Activated CD4-positive, CD25-positive, alpha-beta regulatory T cell treated with anti-CD3 and anti-CD28 coated beads, Interleukin-2, amount 50 U/mL, for 24 hours (primary cell): ENCODE measurements at places on chromosomes 13 and 19.

DNA sequence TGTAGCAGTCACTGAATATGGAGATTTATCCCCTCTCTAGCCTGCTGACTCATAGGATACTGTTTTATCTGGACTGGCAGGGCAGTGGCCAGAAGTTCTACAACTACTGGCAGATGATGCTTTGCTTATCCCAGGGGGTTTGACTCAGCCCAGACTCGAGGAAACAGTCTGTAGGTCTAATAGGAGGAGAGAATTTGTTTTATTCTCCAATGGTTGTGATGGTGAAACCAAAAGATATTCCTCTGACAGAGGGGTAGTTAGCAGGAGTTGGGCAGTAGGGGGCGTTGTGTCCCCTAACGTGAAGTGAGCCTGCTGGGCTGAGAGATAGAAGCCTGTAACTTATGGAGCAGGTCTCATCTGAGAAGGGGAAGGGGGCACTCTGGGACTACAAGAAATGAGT, 74.9 kb downstream of the WTIP start:
- no peak for ATAC-seq

GRCh38 chr13:95354680-95355487, 53.6 kb upstream of the ABCC4 start:
- no peak for ATAC-seq

GRCh38 chr13:36665630-36666029, 8.2 kb upstream of the SERTM1 start:
- no peak for ATAC-seq

DNA sequence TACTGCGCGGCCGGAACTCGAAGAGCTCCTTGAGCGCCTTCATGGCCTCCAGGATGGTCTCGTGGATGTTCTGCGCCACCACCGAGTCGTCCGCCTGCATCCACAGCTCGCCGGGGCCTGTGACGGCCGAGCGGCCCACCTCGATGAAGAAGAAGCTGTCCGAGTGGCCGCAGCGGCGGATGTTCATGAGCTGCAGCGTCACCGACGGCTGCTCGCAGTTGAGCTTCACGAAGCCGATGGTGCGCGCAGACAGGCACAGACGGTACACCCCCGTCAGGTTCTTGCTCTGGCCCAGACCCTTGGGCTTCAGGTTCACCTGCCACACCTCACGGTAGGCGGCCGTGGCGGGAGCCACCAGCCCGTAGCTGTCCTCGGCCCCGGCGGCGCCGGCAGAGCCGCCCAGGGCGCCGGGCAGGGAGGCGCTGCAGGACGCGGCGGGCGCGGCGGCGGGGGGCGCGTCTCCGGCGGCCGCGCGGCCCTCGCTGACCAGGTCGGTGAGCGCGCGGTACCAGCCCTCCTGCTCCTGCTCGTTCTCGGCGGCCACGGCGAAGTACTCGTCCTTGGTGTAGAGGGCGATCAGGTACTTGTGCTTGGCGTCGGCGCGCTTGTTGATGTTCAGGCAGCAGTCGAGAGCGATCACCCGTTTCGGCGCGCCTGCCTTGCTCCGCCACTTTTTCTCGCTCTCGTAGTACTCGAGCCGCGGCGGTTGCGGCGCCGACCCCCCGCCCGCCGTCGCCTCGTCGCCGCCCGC, 1.1 kb downstream of the IRS2 start:
- no peak for ATAC-seq

GRCh38 chr13:110484290-110485048, 77.1 kb downstream of the RAB20 start:
- ATAC-seq: no peak

DNA sequence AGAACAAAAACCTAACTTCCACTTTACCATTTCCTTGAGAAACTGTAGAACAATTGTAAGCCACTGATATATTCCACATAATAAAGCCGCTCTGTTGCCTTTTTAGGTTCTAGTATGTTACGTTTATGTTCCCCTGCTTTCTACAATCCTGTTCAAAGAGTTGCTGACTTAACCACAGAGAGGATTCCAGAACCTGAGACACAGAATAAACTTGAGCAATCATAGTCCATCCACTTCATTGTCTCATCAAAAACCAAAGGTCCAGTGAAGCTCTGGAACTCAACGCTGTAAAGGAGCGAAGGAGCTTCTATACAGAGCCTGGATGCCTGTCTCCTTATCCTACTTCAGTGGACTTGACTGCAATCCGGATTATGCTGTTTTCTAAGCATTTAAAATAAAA, 4.6 kb downstream of the STARD13 start:
- ATAC-seq: no peak

GRCh38 chr13:106098778-106099177, 436.7 kb downstream of the EFNB2 start:
- no peak for ATAC-seq

DNA sequence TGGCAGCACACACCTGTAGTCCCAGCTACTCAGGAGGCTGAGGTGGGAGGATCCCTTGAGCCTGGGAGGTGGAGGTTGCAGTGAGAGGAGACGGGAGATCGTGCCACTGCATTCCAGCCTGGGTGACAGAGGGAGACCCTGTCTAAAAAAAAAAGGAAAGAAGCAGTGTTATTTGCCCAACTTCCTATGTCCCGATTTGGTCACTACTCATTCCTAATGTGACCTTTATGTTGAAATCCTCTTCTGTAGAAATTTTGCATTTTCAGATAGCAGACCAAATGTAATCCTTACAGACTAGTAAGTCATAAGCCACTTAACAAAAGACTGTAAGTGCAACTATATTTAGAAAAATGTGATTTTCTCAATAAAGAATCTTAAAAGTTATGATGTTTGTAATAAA, 18.2 kb upstream of the STK24 start:
- ATAC-seq: no peak

DNA sequence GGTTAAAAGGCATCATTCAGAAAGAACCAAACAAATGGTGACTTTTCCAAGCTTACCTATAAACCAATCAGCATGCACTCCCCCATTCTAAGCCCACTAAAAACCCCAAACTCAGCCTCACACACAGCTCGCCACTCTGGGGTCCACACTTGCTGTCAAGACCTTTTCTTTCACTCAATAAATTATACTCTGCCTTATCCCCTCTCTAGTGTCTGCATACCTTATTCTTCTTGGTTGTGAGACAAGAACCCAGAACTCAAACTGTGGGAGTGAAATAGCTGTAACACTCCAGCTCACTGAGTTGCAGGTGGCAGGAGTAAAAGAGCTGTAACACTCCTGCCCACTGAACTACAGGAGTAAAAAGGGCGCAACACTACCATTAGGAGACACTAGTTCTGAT, 559.0 kb downstream of the TBC1D4 start:
- ATAC-seq: no peak

DNA sequence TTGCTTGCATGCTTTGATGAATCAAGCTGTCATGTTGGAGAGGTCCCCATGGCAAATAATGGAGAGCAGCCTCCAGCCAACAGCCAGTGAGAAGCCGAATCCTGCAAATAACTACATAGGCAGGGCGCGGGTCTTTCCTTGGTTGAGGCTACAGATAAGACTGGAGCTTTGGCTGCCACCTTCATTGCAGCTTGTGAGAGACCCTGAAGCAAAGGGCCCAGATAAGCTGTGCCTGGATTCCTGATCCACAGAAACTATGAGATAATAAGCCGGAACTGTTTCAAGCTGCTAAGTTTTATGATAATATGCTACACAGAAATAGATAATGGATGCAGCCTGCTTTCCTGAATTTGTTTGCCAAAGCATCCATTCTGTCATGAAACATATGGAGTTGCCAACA, 257.0 kb downstream of the HS6ST3 start:
- ATAC-seq: no peak

DNA sequence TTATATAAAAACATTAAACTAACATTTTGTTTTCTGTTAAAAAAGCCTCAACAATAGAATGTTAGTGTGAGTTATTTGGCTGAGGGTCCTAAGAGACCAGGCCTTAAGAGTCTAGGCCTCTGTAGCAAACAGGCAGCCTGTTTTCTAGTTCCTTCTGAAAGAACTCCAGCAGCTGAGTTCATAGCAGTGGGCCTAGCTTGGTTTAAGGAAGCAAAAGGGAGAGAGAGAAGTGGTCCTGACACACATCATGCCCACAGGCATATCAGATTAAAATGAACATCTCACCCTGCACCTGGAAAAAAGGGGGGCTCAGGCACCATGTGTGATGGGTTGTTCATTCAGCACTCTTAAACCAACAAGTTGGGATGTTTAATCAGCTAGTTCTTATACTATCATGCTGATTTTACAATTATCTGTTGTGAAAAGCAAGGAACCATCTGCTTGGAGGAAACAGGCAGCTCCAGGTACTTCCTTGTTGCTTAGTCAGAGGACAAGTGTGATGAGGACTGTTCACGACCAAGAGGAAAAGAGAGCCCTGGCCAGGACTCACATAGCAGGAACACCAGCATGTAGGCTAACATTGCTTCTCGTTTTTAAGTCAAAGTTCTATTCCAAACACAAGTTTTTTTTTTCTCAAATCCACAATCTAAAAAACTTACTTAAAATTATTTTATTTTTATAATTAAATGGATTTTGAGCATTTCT, 81.3 kb upstream of the FRY start:
- ATAC-seq: no peak

DNA sequence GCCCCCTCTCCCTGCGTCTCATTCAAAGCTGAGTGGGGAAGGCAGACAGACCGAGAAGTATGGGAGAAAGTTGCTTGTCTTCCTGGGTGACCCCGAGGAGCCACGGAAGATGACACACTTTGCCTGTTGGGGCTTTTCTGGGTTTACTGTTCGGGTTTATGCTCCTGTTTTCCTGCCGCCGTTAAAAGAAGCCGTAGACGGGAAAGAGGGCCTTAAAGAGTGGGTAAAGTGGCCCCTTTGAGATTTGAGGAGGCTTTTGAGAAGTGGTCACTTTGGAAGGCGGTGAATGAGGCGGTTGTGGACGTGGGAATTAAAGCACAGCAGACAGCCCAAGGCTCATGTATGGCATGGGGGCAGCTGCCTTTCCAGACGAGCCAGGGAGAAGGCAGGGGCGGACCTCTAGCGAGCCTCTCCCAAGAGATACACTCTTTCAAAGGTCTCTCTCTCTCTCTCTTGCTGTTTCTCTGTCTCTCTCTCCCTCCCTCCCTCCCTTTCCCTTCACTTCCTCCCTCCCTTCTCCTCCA, 493 bp upstream of the LHFPL6 start:
- ATAC-seq: peak; percentile 18

- ATAC-seq: no peak
These were observed 14.7 kb downstream of the ZNF574 start for GRCh38 chr19:42090672-42091071.

GRCh38 chr13:108755083-108755482, 125.7 kb downstream of the MYO16 start:
- ATAC-seq: no peak

- no peak for ATAC-seq
These were observed 1163.9 kb downstream of the DIAPH3 start for GRCh38 chr13:58999851-59000250.

DNA sequence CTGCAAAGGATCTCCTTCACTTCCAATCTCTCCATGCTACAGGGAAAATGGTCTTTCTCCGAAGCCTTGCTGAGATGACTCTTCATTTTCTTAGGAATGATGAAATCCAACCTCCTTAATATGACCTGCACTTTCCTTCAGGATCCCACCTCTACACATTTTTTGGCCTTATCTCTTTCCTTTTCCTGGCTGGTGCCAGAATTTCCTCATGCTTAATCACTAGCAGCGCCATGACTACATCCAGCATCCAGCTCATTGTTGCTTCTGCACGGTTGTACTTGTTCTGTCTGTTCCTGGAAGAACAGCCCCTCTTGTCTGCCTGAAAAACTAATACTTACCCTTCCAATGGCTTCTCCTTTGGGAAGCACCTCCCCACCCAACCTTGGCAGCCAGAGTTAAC, 68.4 kb downstream of the TEX26 start:
- ATAC-seq: no peak

GRCh38 chr13:40275636-40276035, 390.8 kb downstream of the FOXO1 start:
- no peak for ATAC-seq

DNA sequence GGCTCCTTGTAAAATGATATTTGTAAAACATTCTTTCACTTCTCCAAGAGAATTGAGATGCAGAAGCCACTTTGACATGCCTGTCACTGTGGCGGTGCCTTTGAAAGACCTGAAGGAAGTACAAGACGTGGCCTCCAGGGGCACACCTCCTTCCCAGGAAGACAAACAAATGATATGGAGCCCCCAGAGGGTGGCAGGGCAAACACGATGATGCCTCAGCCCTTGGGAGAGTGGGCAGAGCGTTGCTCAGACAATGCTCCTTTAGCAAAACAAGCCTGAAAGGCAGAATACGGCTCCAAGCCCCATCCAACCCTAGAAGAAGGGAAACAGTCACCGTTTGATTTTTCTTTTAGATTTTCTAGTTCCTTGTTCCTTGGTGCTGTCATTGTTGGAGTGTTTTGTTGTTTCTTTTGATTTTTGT, 9.2 kb upstream of the ATP12A start:
- ATAC-seq: no peak

DNA sequence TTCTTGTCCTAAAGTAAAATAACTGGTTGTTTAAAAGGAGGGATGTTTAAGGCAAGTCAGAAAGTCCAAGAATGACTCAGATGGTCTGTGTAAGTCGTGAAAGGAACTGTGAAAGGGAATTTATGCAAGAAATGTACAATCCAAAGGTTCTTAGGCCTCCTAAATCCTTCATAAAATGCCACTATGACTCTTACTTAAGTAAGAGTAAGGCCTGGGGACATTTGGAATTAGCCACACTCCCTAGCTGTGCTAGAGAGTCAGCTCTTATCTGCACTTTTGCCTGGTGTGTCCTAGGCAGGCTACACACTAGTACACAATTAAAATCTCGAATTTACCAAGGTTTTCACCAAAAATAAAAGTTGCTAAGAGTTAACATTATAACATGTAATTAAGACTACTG, 686.9 kb downstream of the UQCRFS1 start:
- ATAC-seq: no peak
